Stimulated activated CD4-positive, alpha-beta T cell treated with anti-CD3 and anti-CD28 coated beads, Interleukin-4, amount 100 ng/mL, for 4 hours (primary cell): ENCODE measurements at places on chromosomes 2 and 18.

GRCh38 chr2:74653589-74653984, 460 bp upstream of the SEMA4F start:
- no peak for DNase-seq

GRCh38 chr18:9874728-9875127, 11.0 kb upstream of the TXNDC2 start:
- DNase-seq = no peak

GRCh38 chr18:8977701-8978100, 124.8 kb upstream of the NDUFV2 start:
- DNase-seq = no peak

DNA sequence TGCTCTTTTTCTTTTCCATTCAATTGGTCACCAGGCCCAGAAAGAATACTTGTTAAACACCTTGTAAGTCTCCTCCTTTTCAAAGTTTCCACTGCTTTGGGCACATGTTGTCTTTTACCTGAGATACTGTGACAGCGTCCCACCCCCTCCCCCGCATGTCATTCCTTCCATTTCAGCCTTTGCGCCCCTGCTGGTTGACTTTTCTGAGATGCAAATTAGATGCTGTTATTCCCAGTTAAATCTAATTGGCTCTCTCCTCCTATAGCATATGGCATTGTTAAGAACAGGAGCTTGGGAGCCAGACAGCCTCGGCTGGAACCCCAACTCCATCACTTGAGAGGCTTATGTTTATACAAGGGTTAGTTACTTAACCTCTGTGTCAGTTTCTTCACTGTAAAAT, 80.3 kb upstream of the GAREM1 start:
- DNase-seq = no peak

- DNase-seq = peak; percentile 15
Observed at GRCh38 chr2:218962859-218963492, 3.5 kb downstream of the CDK5R2 start.

DNA sequence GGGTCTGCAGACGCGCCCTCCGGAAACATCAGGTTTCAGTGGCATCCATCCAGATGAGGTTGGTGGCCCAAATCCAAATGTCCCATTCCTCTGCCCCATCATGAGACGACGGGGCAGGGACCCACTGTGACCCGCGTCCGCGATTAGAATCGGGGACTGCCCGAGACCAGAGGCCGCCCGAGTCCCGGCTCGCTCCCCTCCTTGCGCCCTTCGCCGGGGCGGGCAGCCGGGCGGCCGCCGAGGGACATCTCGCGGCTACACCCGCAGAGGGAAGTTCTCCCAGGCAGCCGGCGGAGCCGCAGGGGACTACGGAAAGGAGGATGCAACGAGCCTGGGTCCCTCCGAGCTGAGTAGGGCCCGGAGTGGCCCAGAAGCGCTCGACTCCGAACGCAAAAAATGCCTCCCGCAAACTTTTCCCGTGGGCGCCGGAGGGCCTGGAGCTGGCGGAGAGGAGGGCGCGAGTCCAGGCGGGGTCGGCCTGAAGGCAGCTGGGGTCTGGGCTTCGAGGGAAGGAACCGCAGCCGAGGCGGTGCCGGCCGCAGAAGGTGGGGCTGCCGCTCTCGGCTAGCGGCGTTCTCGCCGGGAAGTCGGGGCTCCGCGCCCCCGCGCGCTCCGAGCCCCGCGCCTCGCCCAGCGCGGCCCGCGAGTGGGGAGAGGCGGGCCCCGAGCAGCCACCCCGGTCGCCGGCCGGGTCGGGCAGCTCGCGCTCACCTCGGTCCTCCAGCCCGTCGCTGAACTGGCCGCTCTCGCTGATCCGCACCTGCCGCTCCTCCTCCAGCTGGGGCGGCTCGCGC, 580 bp downstream of the TMEM163 start:
- DNase-seq = no peak

GRCh38 chr18:2444201-2444875, 127.0 kb downstream of the METTL4 start:
- no peak for DNase-seq

GRCh38 chr2:74119339-74119738, 28.4 kb downstream of the BOLA3 start:
- no peak for DNase-seq

GRCh38 chr2:118723394-118723793, 124.1 kb downstream of the EN1 start:
- DNase-seq = no peak

DNA sequence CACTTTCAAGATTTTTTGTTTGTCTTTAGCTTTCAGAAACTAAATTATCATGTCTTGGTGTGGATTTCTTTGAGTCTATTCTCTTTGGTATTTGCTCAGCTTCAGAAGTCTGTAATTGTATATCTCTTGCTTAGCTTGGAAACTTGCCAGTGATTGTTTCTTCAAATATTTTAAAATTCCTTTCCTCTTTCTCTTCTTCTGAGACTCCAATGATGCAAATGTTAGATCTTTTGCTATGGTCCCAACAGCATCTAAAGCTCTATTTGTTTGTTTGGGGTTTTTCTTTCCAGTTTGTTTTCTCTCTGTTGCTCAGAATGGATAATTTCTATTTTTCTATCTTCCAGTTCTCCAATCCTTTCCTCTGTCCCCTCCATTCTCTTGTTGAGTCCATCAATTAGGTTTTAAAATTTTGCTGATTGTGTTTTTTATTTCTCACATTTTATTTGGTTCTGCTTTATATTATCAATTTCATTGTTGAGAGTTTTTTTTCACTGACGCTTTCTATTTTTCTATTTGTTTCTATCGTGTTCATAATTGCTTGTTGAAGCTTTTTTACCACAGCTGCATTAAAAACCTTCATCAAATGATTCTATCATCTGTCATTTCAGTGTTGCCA, 81.5 kb upstream of the DAPL1 start:
- no peak for DNase-seq

GRCh38 chr2:228065686-228066085, 115.8 kb downstream of the SPHKAP start:
- DNase-seq = no peak
